Stimulated activated CD4-positive, alpha-beta T cell treated with anti-CD3 and anti-CD28 coated beads, Interleukin-12 subunit alpha, Interleukin-12 subunit beta, amount 100 ng/mL, for 24 hours (primary cell): ENCODE measurements at places on chromosomes 12 and 14.

GRCh38 chr12:52634266-52635056, 16.1 kb upstream of the KRT73 start:
- DNase-seq, result no peak

DNA sequence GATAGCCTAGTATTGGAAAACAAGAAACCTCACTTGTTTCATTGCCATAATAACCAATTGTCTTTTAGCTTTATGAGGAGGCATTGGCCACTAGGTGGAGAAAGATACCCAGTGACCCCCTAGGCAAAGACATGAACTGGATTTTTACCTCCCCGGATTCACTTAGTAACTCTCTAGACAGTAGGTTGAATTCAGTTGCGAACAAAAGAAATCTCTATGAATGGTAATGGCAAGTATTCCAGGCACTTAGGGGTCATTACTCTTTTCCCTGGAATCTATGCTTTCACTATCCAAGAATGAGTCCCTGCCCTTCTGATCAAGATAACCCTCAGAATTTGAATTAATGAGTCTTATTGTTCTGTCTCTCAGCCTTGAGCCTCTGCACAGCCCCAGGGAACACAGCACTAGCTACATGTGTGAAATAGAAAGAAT, 29.5 kb upstream of the RHOJ start:
- no peak for DNase-seq

DNA sequence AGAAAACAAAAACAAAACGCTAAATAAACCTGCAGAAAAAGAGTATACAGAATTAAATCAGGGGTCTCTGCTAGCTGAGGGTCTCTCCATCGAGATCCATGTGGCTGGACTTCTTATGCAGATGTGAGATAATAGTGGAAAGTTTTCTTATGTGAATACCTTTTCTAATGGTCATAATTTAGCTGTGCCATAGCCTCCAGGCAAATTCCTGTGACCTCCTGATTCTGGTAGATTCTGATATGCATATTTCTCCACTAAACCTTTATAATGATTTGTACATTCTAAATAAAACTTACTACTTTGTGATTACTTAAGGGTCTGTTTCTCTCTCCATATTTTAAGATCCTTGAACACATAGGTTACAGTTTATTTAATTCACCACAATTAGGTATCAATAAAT, 1002.6 kb downstream of the GALC start:
- no peak for DNase-seq

DNA sequence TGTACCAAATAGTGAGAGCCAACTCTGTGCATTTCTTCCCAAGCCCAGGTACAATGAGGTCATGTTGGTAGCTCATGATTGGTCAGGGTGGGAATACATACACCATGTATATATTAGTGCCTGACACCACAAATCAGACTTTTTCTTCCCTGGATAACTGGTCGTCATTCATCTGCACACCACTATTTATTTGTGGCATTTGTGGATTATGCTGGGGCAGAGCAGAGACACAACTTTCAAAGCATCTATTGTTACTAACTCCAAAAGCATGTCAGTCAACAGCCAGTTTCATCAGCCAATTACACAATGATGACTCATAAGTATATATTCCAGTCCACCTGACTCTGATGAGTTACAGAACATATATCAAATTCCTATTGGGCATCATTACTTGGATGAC, 181.7 kb downstream of the ADAMTS20 start:
- no peak for DNase-seq

- no peak for DNase-seq
Measured at GRCh38 chr14:20775901-20776300, 5.2 kb upstream of the RNASE6 start.

- DNase-seq, result no peak
Measured at GRCh38 chr14:76964695-76965094, 63.8 kb downstream of the IRF2BPL start.

DNA sequence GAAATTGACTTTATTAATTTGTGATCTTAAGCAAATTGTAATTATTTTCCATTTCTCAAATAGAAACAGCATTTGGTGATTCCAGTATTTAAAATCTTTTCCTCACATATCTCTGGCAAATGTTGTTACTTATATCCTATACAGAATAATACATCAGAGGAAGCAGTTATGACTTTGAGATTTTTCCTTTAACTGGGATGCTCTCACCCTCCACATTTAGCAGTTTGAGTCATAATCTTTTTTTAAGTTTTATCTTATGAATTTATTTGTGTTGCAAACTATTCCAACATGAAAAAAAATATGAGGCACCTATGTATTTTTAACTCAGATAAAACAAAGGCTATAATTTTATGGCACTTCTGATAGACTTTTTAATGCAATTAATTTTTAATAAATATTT, 311.8 kb downstream of the TMTC2 start:
- no peak for DNase-seq
